A549 treated with Mapracorat at 1 μM for 4 hours (cell line): ENCODE measurements at places on chromosomes 2 and 18. TPM values are rescaled to one million over a fixed set of nuclear protein-coding genes. Genes with fewer than 3 reads are reported as not detected.

C2orf80 gene
- not detected in 5 replicates for total RNA-seq

GREB1L gene
- 2.8 to 4.3 TPM (median 3.7 TPM) in 5 replicates for total RNA-seq

FNDC4 gene
- 3.5 to 5.3 TPM (median 3.8 TPM) in 5 replicates for total RNA-seq

ALPP gene
- total RNA-seq = 5.1 to 7.2 TPM (median 6.8 TPM) in 5 replicates

KCNG2 gene
- total RNA-seq = not detected in 5 replicates

SERPINB13 gene
- not detected in 5 replicates for total RNA-seq

AAK1 gene
- total RNA-seq = 11.2 to 14.7 TPM (median 13.5 TPM) in 5 replicates

MC2R gene
- not detected in 5 replicates for total RNA-seq

SKA1 gene
- total RNA-seq = 11.2 to 11.9 TPM (median 11.7 TPM) in 5 replicates

CHST9 gene
- total RNA-seq = not detected in 5 replicates

AGXT gene
- total RNA-seq = not detected in 5 replicates

LCT gene
- 0.05 to 0.06 TPM in 2 of 5 replicates, not detected in the others for total RNA-seq

SCG2 gene
- total RNA-seq = 0.98 to 1.4 TPM (median 1.1 TPM) in 5 replicates

SLC11A1 gene
- 0.11 to 0.26 TPM (median 0.15 TPM) in 5 replicates for total RNA-seq

IKZF2 gene
- total RNA-seq = 0.10 to 0.41 TPM (median 0.20 TPM) in 5 replicates

GKN1 gene
- total RNA-seq = 0.30 to 1.00 TPM (median 0.56 TPM) in 5 replicates

TTL gene
- total RNA-seq = 34.9 to 40.6 TPM (median 39.1 TPM) in 5 replicates
